MCF 10A (cell line): ENCODE measurements at places on chromosomes 6 and 20. TPM values are rescaled to one million over a fixed set of nuclear protein-coding genes. Genes with fewer than 3 reads are reported as not detected.

DNA sequence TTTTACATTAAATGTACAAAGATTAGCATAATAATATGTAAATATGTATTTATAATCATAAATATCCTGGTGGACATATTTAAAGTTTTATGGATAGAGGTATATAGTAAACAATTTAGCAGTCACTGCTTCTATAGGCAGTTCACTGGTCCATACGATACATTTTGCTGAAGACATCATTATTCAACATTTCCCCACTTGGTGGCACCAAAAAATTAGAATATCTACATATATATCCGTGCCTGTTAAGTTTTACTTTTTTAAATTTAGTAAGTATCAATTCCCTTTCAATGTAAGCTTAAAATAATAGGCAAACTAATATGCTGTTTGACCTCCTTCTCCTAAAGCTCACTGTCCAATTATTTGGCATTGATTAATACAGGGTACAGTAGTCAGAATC, 64.2 kb downstream of the LMBRD1 start:
- peak; percentile 4 for DNase-seq

DNA sequence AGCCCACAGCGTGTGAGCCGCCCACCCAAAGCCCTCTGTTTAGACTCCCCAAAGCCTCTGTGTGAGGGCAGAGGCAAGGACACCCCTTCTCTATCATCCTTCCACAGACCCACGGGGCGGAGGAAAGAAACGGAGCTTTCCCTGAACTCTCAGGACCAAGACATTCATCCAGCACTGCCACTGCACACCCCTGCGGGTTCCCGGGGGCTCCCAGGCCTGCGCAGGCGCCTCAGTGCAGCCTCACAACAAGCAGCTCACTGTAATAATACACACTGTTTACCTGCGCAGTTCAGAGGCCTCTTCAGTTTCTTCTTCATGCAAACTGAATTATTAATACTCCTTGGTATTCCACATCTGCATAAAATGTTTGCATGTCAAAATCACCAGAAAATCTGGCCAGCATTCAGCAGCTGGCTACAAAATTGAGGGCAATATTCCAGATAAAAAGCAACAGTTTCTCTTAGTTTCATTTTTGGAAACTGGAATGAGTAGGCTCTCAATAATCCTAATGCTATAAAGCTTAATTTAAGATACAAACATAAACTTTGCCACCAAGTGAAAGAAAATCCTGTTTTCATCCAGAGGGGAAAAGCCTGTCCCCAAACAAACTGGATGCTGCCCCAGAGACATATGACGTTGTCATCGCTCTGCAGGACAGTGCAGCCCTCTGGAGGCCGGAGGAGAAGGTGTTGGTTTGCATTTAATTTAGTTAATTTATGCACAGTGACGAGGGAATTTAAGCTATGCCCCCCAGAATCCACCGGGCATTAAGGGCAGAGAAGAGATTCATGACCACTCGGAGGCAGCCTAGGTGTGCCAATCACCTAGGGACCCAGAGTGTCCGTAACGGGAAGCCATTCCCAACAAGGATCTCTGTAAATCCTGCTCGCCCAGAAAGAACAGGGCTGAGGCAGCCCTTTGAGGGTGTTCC, 45.3 kb downstream of the NINL start:
- DNase-seq = peak; percentile 29

DNA sequence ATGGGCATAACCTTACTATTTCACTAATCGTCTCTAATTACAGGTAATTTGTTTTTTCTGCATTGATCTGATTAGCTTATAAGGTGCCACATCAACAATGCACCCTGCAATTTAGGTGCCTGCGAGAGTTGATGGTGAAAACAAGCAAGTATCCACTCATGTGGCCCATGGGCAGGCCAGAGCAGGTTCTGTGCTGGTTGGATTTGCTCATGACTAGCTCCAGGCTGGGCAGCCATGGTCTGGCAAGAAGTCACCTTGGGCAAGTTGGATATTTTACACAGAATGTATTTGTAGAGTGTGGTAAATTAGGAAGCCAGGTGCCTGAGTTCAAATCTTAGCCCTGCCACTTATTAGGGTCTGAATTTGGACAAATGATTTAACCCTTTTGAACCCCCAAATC, 25.3 kb downstream of the RAB44 start:
- DNase-seq = no peak

GRCh38 chr6:132893772-132894490, 79.6 kb downstream of the RPS12 start:
- DNase-seq = no peak

The HSPA1L gene
- total RNA-seq = 0.35 and 0.79 TPM in 2 replicates

The FAM162B gene
- total RNA-seq = not detected in 2 replicates

The GMPR gene
- total RNA-seq = 1.9 and 3.0 TPM in 2 replicates
